ENCODE measurements at places on chromosomes 11 and 22.

- no peak for DNase-seq
Observed at GRCh38 chr22:28497188-28497587, 182.5 kb downstream of the TTC28 start.

GRCh38 chr11:117199916-117200812, 994 bp downstream of the TAGLN start:
- DNase-seq = no peak

GRCh38 chr11:18727479-18728236, 1.7 kb upstream of the IGSF22 start:
- no peak for DNase-seq

- no peak for DNase-seq
Observed at GRCh38 chr11:15107730-15108515, 6.8 kb upstream of the INSC start.

DNA sequence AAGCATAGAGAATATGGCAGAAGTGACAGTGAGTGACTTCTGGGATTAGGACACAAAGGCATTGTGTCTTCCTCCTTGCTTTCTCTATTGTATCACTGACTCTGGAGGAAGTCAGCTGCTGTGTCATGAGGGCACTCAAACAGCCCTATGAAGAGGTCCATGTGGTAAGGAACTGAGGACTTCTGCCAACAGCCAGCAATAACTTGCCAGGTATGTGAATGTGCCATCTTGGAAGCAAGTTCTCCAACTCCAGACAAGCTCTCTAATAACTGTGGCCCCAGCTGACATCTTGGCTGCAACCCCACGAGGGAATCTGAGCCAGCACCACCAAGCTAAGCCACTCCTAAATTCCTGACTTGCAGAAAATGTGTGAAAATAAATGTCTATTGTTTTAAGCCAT, 83.6 kb upstream of the ZBED5 start:
- DNase-seq = no peak

GRCh38 chr11:88357323-88358039, 19.9 kb upstream of the CTSC start:
- peak; percentile 22 for DNase-seq

- DNase-seq = no peak
Observed at GRCh38 chr22:27534720-27535125, 266.8 kb downstream of the MN1 start.

DNA sequence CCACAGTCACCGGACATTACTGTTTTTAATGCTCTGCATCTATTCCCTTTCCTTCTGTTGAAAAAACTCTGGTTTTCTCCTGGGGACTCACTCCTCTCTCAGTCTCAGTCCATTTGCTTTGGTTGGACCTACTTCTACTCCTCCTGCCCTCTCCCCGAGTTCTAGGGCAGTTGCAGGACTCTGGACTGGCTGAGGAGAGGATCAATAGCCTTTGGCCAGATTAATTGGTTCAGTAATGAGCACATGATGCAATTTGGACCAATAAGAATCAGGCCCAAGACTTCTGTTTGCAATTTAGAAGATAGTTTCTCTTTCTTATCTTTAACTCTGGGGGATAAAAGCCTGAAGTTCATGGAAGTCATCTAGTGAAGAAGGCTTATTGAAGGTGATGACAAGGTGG, 15.3 kb upstream of the TPH1 start:
- DNase-seq = no peak

GRCh38 chr11:64608046-64608445, 17.0 kb downstream of the SLC22A12 start:
- DNase-seq = no peak

- no peak for DNase-seq
Observed at GRCh38 chr11:20880094-20880493, 210.7 kb downstream of the NELL1 start.

GRCh38 chr11:84969103-84969502, 658.0 kb downstream of the DLG2 start:
- no peak for DNase-seq

GRCh38 chr11:118004543-118005223, 18.5 kb downstream of the IL10RA start:
- DNase-seq = no peak

- DNase-seq = no peak
Observed at GRCh38 chr11:89441606-89442005, 49.6 kb downstream of the NOX4 start.

GRCh38 chr11:126507646-126508045, 152.2 kb downstream of the ST3GAL4 start:
- no peak for DNase-seq

DNA sequence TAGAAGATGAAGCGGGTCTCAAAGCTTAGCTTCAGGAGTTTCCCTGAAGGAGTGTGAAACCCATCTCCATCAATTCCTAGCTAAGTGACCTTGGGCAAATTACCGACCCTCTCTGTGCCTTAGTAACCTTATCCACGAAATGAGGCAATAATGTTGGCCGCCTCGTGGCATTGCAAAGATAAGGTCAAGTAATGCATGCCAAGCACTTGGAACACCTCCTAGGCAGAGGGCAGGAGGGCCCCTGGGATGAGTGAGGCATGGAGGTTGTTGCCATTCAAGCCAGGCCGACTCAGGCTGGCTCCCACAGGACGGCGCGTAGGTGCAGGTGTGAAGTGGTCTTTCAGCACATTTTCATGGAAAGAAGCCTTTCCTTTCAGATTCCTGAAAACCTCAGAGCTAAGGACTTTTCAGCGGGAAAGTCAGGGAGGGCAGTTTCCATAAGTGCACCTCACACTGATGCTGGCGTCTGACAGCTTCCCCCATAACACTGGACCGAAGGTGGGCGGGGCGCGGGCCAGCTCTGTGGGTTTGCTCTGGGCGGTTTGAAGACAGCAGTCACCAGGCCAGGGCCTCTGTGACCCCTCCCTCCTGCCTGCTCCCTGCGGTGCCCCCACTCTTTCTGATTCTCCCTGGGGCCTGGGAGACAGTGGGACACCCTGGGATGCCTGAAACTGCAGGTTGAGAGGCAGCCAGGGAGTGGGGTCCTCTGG, 25.2 kb downstream of the RPS6KA4 start:
- no peak for DNase-seq

- no peak for DNase-seq
Observed at GRCh38 chr11:18986744-18987143, 47.5 kb upstream of the MRGPRX1 start.

DNA sequence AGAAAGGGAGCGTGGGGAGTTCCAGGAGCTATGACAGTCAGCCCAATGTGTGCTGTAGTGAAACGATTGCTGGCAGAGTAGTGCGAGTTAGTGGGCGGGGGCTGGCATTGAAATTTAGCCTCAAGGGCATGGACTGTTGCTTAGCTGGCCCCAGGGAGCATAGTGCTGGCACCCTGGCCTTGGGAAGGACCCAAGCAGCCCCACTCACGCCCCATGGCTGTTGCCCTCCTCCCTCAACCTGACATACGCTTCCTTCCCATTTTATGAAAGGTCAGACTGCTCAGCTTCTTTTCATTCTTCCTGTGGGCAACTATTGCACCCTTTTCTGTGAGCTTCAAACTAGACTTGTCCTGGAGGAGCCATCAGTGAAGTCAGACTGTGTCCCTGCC, 52.0 kb upstream of the SUSD2 start:
- no peak for DNase-seq

GRCh38 chr22:41844513-41844912, 11.6 kb downstream of the SREBF2 start:
- DNase-seq = no peak

DNA sequence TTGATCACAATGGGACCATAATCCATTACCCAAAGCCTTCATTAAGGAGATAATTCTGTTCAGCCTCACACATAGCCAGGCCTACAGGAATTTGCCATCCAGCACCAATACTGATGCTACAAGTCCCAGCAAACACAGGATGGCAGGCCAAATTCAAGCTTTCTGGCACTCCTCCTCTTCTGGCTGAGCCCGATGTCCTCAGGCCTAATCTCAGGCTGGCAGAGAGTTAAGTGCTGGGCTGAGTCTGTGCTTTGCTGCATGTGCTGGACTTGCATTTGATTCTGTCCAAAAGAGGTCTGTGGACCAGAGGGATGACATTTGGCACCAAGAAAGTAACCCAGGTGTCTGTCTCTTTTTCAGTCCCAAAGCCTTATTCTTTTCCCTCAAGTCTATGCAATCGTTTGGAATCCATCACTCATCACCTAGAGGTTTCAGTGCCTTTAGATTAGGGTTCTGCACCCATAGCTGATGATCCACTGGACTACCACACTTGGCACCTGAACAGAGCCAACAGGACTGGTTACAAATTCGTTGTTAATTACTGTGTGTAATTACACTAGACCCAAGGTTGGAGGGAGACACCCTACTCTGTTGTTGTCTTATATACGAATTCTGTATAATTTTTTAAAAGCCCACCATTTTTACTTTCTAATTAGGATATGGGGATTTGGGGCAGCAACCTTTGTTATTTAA, 19.4 kb upstream of the LIN7C start:
- DNase-seq = no peak

GRCh38 chr22:27088026-27088425, 430.6 kb downstream of the MIAT start:
- no peak for DNase-seq

DNA sequence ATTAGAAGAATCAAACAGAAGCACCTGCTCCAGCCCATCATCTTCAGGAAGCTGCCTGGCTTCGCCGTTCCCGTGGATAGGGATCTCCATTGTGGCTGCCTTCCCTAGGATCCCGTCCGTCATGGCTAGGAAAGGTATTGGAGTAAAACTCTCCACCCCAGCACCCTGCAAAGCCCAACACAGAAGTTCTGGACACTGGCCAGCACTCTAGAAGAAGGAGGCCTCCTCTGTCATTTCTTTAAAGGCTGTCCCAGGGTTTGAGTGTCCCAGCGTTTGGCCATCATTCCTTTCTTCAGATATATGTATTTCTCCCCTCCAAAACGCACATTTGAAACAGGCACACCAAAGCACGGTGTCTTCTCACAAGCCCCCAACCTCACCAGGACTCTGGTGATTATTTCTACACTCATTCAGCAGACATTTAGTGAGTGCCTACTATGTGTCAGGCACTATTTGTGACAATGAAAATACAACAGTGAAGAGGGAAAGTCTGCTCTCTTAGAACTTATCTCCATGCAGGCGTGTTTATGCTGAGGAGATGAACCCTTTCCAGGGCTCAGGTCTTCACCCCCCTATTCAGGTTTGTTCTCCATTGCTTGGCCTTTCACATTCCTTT, 724 bp downstream of the ARFIP2 start:
- no peak for DNase-seq

All from hematopoietic multipotent progenitor cell treated with erythropoietin and hydrocortisone succinate and interleukin-3 and kit ligand, for 17 days (in vitro differentiated cells).